ENCODE measurements at places on chromosomes 1 and 21.

DNA sequence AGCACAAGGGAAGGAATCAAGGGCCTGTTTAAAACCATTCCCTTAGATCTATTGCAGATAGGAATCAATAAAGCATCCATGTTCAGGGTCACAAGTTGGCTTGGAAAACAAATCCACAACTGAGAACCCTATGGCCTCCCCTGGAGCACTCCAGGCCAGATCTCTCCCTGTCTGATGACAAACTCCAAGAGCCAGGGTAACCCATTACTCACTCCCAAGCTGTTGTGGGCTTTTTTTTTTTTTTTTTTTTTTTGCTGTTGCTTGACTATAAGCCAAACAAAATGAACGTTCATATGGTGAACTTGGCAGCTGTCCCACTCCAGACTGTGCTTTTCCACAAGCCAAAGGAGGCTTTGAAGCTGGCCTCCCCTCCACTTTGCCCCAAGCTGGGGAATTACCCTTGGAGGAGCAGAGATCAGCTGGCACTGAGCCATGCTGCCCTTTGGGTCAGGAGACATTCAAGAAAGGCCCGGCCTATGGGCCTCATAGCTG is 35.7 kb upstream of the VAV3 start:
- DNase-seq: no peak

DNA sequence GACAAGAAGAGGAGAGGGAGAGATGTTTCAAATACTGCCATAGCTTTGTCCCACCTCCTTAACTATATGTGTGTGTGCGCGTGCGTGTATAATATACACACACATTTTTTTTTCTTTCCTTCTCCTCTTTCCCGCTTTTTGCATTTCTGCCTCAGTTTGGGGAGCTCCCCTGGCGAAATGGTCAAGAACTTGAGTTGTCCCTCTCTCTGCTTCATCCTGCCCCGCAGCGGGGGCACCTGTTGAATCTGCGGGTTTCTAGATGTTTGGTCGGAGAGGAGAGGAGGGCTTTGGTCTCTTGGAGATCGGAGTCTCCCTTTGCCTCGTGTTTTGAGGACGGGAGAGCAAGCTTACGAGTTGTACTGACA is 504 bp downstream of the SCCPDH start:
- no peak for DNase-seq

DNA sequence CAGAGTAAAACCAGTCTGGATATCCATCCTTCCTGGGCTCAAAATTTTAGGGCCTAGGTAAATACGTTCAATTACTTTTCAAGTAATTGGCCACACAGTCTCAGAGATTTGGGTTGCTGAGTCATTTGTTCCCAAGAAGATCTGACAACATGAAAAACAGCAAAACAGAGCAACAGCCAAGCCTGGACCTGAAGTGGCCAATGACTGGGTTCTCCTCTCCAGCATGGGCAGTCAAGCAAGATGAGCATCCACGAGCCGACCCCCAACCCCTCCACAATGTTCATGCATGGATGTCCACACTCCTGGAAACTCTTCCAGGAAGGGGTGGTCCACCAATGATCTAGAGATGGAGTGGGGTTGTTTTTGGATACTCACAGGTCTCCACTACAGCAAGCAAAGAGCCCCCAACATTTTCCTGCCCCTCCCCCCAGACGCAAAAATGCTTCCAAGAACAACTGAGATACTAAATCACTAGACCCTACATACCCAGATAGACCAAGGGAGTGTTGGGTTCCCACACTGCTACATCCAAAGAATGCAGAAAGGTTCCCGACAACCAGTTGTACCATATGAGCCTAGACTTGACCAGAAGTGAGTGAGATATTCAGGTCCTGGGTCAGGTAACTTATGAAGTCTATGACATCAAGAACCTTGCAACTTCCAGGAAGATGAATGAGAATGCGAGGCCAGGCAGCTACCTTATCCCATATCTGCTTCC is 73.0 kb downstream of the CD46 start:
- DNase-seq: no peak

GRCh38 chr1:24316645-24317044 is 2.5 kb upstream of the GRHL3 start:
- DNase-seq: no peak
